Activated CD8-positive, alpha-beta T cell treated with anti-CD3 and anti-CD28 coated beads, Interleukin-2, amount 10 ng/mL, durations not matched to agents 7 days and 5 days (primary cell): ENCODE measurements at places on chromosomes 6 and 20. TPM values are rescaled to one million over a fixed set of nuclear protein-coding genes. Genes with fewer than 3 reads are reported as not detected.

DEFB124 gene
- not detected for total RNA-seq

BPIFB2 gene
- not detected for total RNA-seq

MBOAT1 gene
- 14.2 TPM for total RNA-seq

CCM2L gene
- total RNA-seq: not detected

ACSS1 gene
- 42.5 TPM for total RNA-seq
